ENCODE measurements at places on chromosomes 12 and 14.

DNA sequence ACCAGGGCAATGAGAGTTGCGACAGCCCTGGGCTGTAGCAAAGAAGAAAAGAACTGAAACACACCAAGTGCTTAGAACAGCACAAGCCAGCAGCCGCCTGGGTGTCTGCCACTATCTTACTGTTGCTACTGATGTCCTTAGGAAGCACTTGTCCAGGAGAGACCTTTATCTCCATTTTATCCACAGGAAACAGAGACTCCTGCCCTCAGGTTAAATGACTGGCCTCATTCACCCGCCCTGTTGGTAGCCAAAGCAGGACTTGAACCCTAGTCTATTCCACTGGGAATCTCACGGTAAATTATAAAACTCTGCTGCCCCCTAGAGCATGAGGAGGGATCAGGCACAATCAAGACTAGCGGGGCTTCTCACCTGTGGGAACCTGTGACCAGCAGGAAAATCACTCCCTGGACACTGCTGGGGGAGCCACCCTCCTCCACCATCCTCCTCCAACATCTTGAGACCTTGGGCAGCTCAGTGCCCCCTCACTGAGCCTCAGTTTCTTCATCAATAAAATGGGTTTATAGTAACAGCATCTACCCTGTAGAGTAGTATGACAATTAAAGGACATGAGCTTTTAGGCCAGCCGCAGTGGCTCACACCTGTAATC, 20.5 kb upstream of the TESC start:
- peak; percentile 25 for DNase-seq

GRCh38 chr12:76022506-76022905, 9.1 kb downstream of the PHLDA1 start:
- DNase-seq = no peak

DNA sequence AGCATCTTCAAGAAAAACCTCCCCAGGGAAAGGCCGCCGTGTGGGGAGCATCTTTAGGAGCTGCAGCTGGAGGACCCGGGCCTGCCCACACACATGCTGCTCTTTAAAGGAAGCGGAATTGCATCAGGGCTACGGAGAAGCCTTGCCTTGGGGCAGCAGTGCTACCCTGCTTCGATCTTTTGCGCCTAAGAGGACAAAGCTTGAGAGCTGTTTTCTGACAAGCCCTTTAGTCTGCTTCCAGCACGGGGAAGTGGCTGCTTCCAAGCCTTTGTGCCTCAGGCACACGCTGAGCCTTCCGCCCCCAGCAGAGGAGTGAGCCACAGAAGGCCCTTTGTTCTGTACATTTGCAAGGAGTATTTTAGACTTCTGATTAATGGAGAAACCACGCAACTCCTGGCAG, 31.5 kb downstream of the COA8 start:
- DNase-seq = no peak

GRCh38 chr14:72822946-72823611, 70.8 kb downstream of the DPF3 start:
- no peak for DNase-seq

DNA sequence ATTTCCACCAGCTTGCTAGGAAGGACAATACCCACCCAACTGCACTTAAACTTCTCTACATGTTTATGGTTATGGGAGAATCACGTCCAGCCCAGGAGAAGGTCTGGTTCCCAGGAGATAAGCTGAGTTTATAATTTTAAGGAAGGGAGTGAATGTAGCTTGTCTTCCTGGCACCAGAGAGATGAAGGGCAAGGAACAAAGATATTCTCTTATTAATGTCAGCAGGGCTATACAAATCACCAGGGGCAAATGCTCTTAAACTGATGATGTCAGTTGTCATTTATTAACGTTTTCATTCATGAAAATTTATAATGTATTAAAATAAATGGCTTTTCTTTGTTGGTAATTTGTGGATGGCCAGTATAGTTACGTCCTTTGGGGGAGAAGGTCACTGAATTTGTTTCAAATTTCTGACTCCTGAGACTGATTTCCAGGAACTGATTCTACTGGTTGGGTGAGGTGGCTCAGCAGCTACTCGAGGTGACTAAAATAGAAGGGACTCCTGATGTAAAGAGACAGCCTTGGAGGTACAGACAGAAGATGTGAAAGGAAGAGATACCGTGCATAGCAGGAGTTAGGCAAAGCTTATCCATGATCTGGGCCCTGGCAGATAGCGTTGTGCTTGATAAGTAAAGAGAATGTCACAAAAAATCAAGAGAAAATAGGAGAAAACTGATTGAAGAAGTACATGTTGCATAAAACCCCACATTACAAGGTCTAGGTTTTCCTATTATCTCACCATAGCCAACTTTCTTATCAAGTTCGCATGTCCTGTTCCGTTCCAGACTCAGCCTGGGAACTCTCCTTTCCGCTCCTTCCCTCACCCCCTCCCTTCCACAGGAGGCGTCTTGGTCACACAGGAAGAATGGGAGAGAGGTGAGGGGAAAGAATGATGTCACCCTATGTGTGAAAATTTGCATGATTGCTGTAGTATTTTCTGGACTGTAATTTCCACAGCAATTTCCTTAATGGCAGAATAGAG, 367.1 kb upstream of the FAR2 start:
- DNase-seq = no peak

Measured in SW 1271 (cell line).